CD4-positive, CD25-positive, alpha-beta regulatory T cell (primary cell): ENCODE measurements at places on chromosomes 5 and 9. TPM values are rescaled to one million over a fixed set of nuclear protein-coding genes. Genes with fewer than 3 reads are reported as not detected.

DNA sequence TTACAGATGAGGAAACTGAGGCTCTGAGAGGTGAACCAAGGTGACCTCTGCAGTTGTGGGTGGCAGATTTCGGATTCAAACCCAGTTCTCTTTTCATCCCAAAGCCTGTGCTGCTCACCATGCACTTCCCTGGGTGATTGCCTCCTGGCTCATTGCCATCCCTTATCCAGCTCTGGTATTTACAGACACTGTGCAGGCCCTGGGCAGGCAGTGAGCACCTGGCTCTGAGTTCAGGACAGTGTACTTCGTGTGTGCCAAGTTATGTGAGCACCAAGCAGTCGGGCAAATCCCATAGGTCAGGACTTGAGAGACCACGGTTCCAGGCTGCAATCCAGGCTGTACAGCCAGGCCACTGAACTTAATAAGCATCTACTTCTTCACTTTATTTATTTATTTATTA, 1.4 kb downstream of the LRSAM1 start:
- DNase-seq: no peak

GRCh38 chr9:115262952-115263351, 145.0 kb upstream of the TNC start:
- no peak for DNase-seq

- DNase-seq: no peak
Observed at GRCh38 chr5:95114305-95114704, 170.6 kb downstream of the MCTP1 start.

- no peak for DNase-seq
Observed at GRCh38 chr9:133112663-133113026, 8.4 kb downstream of the RALGDS start.

GRCh38 chr5:178279723-178280438, 47.3 kb upstream of the PHYKPL start:
- DNase-seq: peak; percentile 7

Gene GHR
- not detected for total RNA-seq

Gene ABLIM3
- total RNA-seq: 1.8 TPM

Gene C6
- not detected for total RNA-seq

Gene ENC1
- total RNA-seq: 6.8 TPM

Gene RUSC2
- total RNA-seq: 0.42 TPM

Gene ALDOB
- not detected for total RNA-seq

Gene CLPTM1L
- 104 TPM for total RNA-seq
